ENCODE measurements at places on chromosomes 16 and 17.

DNA sequence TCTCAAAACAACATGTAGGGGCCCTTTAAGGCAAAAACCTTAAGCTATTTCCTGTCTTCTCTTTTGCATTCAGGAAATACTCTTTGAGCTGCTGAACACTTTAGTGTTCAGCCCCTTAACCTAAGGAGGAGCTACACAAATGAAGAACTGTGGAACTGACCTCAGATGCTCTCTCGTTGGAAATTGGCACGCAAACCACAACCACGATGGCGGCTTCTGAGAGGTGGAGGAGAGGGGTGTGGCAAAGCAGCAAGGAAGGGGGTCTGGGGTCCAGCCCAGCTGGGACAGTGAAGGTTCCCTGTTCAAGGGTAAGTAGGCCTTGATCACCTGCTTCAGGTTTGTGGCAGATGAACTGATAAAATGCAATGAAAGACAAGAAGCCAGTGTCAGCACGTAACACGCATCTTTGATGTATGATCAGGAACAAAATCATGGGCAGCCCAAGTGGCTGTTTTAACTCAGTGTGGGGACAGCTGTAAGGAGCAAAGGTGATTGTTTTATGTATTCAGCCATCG is 291.6 kb upstream of the TNRC6C start:
- no peak for DNase-seq

DNA sequence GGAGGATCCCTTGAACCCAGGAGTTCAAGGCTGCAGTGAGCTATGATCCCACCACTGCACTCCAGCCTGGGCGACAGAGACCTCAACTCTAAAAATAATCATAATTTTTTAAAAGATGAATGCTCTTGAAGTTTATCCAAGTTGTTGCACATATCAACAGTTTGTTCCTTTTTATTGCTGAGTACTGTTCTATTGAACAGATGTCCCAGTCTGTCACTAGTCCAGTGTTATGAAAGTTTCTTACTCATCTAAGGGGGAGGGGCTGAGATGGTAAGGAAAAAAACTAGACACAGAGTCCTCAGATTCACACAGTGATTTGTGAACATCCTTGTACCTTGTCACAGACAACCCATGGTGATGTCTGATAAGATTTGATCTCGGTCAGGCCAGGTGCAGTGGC is 3.9 kb downstream of the ACAP1 start:
- no peak for DNase-seq

DNA sequence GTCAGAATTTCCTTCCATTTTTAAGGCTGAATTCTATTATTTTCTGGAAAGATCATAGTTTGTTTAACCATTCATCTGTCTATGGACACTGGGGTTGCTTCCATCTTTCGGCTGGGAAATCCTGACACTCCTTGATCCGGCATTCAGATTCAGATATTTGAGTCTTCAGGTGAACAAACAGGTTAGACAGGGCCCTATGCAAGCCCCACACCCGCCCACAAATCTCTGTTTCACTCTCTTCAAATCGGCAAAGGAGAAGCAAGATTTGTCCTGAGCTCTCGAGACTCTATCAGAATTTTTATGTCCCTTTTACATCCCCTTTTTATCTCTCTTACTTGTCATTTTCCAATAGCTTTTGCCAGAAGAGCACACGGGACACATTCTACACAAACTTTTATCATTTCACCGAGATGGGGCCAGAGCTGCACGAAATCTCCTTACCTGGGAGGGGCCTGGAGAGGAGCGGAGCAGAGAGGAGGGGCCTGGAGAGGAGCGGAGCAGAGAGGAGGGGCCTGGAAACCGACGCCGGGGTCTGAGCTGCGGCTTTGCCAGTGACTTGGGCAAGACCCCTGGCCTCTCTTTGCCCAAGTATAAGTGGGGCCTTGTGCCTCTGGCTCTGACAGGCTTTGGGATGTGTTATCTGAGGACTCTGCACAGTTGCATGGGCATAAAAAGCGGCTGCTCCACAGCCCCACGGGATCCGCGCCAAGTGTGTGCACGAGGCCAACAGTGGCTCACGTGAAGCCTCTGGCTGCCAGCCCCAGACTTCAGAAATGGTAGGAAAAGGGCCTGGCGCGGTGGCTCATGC is 54.3 kb upstream of the RBFOX3 start:
- no peak for DNase-seq

- no peak for DNase-seq
Measured at GRCh38 chr17:20072692-20072992, 63.5 kb downstream of the SPECC1 start.

- DNase-seq, result peak; percentile 82
Measured at GRCh38 chr17:82297714-82298537, 19.5 kb downstream of the CD7 start.

DNA sequence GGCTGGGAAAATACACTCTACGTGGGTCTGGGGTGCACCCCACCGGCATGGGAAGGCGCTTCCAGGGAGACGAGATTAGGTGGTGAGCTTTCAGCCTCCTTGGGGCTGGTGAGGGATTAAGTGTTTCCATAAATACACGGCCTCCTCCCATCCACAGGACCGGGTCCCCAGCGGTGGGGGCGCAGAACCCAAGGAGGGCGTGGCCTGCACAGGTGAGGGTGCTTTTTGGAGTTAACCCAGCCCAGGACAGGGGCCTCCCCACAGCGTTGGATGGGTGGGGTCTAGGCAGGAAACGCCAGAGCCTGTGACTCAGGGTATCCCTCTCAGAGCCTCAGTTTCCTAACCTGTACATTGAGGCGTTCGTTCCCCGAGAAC is 1.1 kb downstream of the C16orf74 start:
- no peak for DNase-seq

GRCh38 chr16:28001184-28001583 is 62.3 kb downstream of the GSG1L start:
- no peak for DNase-seq

- no peak for DNase-seq
Measured at GRCh38 chr17:31573047-31573446, 181.6 kb downstream of the RAB11FIP4 start.

GRCh38 chr17:59837308-59838051 is 55.3 kb downstream of the TUBD1 start:
- no peak for DNase-seq

DNA sequence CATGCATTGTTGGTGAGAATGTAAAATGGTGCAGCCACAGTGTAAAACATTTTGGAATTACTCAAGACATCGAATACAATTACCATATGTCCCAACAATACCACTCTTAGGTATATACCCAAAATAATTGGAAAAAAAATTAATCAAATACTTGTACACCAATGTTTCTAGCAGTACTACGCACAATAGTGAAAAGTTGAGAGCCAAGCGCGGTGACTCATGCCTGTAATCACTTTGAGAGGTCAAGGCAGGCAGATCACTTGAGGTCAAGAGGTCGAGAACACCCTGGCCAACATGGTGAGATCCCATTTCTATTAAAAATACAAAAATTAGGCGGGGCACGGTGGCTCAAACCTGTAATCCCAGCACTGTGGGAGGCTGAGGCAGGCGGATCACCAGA is 3.5 kb upstream of the MEIOC start:
- no peak for DNase-seq

- DNase-seq, result no peak
Measured at GRCh38 chr17:77527836-77528505, 387.2 kb downstream of the SEC14L1 start.

DNA sequence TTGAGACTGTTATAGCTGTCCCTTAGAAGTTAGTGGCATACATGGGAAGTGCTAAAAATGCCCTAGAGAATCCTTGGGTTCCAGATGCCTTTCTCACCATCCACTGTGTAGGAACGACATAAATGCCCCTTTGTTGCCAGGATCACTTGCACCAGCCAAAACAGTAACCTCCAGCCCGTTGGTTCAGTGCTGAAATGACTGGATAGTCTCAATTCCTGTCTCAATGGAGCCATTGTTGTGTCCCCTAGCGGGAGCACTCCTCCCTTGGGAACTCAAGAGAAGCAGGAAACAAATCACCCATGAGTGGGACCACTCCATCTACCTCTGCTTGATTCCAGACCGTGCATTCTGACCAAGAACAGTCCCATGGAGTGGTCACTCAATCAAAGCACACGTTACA is 23.1 kb downstream of the MPHOSPH6 start:
- no peak for DNase-seq

DNA sequence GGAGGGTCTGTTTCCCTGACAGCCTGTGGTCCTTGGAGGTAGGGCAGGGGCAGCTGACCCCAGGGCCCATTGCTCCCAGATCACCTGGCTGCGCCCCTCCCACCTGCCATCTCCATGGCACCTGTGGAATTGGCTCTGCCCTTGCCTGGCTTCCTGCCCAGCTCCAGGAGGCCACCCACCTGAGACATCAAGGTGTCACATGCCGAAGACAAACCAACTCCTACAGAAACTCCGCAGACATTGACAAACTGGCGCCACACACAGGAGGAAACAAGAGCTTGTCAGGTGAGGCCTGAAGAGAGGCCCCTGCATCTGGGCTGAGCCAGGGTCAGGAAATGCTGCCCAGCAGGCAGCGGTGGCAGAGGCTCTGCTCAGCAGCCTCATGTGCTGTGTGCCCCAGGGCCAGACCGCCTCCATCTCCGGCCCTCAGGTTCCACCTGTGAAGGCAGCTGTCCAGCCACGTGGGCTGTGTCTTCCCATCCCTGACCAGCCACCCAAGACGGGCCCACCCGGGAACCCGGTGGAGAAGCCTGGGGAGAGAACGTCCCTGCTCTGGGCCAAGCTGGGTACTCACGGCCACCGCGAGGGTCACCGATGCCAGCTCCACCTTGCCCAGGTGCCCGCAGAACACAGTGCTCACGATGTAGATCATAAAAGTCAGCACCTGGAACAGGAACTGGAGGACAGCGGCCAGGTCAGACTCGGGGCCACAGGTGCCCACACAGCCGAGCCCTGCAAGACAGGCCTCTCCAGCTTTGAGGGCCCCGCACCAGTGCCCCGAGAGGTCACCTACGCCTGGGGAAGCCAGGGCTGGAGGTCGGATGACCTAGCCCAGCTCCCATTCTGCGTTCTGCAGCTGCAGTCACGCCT is 1.6 kb downstream of the SLC47A2 start:
- no peak for DNase-seq

- no peak for DNase-seq
Measured at GRCh38 chr16:89423681-89424260, 66.6 kb downstream of the ANKRD11 start.

DNA sequence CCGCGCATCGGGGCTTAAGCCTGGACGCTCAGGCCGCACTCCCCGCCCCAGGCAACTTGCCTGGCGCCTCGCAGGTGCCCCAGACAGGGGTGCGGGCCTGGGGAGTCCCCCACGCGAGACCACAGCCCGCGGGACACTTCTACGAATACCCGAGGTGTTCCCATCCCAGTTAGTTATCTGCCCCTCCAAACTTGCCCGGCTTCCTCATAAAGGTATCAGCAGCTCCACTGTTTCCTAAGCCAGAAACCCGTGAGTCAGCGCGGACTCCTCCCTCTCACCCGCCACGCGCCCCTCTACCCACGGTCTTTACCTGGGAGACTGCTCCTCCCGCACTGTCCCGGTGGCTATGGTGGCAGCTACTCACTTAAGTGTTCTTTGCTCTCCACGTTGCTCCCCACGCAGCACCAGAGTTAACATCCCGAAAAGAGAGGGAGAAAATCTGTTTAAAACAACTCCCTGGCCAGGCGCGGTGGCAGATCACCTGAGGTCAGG is 1.0 kb upstream of the CREBBP start:
- no peak for DNase-seq

DNA sequence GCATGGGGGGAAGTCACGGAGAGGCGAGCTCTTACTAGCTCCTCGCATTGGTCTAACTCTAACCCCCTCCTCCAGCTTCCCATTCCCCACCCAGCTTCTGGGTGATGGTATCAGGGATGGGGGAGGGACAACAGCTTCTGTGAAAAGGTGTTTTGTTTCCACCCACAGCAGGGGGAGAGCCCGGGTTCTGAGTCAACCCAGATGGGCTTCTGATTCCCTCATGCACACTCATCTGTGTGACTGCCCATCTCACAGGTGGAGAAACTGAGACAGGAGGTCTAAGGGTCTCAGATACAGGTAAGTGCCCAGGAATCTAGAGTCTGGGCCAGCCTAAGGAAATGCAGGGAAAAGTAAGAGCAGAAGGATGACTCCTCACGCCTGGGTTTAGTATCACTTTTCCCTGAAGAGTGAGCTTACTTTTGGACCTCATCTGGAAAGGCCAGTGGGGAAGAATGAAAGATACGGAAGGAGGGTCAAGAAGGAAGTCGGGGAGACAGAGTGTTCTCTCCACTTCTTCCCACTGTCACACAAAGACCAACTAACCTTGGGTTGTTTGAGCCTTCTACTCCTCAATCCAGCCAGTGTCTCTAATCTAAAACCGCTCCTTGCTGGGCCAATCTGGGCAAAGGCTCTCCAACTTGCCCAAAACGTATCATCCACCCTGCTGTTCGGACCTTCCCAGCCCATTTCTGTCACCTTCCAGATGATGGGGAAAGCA is 3.1 kb upstream of the TLCD2 start:
- DNase-seq, result no peak

DNA sequence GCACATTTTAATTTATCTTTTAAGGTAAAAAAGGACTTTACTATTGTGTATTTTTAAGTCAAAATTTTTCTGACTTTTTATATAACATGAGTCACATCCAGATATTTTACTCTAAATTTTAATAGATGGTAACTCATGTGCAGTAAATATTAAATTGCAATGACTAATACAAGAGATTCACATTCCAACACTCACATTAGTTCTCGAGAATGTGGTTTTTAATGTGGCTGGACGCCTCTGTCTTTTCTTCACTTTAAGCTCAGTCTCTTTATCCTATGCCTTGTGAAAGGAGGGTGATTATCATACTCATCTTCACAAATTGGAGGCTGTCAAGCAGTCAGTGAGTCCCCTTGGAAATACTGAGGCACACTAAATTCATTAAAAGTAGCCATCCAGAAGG is 315.6 kb downstream of the HS3ST3B1 start:
- no peak for DNase-seq

- DNase-seq, result no peak
Measured at GRCh38 chr16:71479420-71479819, 9.7 kb downstream of the ZNF19 start.

DNA sequence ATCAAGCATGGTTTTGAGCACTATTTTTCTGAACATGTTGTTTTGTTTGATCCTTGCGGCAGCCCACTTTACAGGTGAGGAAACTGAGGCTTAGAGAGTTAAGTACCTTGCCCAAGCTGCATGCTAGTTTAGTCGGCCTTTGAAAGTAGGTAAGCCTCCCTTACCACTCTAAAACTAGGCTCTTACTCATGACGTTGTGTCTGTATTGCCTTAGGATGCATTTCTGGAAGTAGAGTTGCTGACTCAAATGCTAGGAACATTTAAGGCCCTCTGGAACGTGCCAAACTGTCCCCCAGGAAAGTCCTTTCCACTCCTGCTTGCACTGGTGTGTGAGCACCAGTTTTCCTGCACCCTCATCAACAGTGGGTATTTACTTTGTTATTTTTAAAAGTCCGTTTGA is 76.6 kb downstream of the ZFHX3 start:
- DNase-seq, result no peak

All from stimulated activated CD8-positive, alpha-beta memory T cell treated with anti-CD3 and anti-CD28 coated beads, Interleukin-7, amount 100 ng/mL, for 24 hours (primary cell).